ENCODE measurements at places on chromosomes 5 and 9.
A peak's percentile ranks its signal among the peaks of the same experiment; 100 is the strongest.

DNA sequence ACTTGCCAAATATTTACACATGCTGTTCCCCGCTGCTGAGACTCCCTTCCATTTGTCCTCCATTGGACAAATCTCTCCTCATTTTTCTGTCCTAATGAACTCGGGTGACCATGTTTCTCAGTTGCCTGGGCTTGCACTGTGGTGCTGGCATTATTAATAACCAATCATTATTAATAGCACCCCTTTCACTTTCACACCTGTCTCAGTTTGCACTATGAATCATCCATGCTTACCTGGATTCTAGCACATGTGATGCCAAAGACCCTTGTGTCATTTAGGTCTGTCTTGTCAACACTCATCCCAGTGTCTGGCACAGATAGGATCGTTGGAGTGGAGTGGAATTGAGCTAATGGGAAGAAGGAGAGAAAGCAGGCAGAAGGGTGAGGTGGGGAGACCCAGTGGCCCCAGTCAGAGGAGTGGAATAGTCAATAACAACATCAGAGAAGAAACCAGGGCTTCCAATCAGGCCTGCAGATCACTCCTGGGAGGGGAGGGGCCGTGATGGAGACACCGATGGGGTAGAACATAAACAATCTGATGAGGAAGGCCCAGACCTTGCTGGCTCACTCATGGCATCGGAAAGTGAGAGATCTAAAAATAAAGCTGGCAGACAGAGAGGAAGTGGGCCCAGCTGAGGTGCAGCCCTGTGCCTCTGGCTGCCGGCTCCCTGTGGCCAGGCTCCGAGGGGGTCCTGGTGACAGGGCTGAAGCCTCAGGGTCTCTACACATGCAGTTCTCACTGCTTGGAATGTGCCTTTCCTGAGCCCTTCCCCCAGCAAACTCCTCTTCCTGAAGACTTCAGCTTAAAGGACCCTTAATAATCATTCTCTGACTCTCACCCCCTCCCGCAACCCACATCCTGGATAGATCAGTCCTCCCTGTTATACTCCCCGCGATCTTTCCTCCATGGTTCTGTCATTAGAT lies 33.5 kb upstream of the CRB2 start:
- no peak for DNase-seq

DNA sequence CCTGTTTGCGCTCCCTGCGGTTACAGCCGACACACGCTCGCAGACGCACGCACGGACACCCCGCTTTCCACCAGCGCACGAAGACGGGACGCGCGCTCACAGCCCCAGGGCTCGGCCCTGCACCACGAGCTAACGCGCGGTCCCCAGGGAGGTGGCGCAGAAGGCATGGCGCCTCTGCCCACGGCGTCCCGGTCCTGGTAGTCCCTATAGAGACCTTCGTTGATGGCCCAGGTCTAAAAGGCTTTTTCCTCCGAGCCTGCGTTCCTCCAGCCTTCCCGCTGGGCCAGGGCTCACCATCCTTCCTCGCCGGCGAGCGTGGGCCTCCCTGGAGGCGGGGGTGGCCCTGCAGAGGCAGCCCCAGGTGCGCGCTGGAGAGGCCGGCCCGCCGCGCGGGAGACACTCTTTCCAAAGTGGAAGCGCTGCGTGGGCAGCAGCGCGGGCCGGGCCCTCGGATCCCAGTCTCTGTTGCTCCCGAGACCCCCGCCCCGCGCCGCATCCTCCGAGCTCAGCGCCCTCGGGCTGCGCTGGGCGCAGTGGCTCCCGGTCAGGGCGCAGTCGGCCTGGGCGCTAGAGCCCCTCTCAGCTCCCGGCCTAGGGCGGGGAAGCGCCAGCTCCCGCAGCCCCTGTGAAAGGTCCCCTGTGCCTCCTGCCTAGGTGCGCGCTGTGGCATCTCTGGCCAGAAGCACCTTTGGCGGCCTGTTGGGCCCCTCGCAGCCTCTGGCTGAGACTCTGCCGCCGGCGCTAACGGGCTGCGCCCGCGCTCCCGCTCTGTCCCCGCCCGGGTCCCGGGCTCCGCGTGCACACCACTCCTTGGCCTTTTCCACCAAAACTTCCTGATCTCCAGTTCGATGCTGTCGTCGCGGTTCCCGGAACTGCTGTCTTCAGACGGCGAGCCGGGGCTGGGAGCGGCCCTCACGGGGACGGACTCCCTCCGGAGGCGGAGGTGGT lies 31.9 kb upstream of the FANCC start:
- no peak for DNase-seq

DNA sequence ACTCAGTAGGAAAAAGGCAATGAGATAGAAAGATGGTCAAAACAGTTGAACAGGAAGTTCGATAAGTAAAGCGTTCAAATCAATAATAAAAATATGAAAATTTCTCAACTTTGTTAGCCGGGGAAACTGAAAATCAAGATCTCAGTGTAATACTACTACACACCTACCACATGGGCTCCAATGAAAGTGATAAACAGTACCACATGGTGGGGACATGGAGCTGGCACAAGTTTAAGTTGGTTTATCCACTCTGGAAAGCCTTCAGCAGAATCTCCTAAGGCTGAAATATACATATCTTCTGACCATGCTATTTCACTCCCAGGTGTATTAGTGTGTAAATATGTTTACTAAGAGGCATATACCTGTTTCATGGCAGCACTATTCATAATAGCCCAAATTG lies 126.8 kb downstream of the NXNL2 start:
- DNase-seq, result no peak

- no peak for DNase-seq
Measured at GRCh38 chr9:10014889-10015288, 597.9 kb downstream of the PTPRD start.

DNA sequence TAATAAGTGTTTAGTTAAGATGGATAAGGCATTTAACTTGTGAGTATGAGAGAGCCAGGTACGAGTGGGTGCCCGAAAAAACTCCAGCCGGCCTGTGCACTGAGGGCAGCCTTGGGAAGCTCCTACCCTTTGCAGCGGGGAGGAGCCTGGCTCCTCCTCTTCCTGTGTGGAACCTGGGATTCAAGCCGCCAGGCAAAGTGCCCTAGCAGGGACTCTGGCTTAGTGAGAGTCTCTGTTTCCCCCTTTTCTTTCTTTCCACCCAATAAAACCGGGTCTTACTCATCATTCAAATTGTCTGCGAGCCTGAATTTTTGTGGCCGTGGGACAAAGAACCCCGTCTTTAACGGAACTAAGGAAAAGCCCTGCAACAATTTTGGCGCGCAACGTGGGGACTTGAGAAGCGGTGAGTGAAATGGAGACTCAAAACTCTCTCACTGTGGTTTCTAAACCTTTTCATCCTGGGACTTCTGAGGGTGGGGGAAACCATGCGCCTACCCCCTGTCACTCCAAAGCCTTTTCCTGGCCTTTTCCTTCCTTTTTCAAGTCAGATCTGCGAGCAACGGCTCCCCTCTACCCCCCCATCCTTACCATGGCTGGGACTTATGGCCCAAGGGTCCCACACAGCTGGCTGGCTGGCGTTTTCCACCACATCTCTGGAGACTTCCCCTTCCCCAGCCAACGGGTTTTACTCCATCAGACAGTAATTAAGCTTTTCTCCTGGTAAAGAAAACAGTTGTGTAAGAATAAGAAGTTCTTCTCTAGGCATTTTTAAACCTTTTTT lies 535.7 kb upstream of the ACO1 start:
- DNase-seq, result no peak

DNA sequence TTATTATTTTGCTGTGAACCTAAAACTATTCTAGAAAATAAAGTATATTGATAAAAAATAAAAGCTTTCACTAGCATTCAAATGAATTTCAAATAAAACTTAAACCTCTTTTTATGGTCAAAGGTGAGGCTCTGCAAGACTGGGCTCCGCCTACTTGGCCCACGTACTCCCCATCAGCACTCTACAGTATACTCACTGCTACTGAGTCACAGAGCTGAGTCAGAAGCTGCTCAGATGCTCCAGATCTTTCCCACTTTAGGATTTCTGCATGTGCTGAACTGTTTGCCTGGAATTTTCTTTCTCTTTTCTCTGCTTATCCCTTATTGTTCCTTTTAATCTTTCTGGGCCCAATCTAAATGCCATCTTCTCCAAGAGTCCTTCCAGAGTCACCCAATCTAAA lies 331.9 kb upstream of the CCNG1 start:
- DNase-seq, result no peak

DNA sequence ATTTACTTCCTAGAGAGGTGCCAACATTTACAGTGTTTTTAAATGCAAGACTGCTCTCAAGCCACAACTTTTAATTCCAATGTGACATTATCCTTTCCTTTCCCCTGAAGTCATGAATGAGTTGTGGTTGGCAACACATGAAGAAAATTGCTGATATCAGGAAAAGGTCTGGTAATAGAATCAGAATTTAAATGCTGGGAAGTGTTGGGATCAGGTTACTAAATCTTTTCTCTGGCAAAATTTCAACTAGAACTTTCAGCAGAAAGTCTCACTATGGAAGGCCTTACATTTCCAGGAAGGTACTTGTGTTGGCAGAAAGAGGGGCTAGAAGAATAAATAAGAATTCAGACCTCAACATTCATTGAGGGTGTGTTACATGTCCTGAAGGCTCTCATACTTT lies 10.6 kb upstream of the SLC44A1 start:
- DNase-seq, result no peak

GRCh38 chr9:90365666-90366065 lies 277.0 kb downstream of the DIRAS2 start:
- DNase-seq, result no peak

DNA sequence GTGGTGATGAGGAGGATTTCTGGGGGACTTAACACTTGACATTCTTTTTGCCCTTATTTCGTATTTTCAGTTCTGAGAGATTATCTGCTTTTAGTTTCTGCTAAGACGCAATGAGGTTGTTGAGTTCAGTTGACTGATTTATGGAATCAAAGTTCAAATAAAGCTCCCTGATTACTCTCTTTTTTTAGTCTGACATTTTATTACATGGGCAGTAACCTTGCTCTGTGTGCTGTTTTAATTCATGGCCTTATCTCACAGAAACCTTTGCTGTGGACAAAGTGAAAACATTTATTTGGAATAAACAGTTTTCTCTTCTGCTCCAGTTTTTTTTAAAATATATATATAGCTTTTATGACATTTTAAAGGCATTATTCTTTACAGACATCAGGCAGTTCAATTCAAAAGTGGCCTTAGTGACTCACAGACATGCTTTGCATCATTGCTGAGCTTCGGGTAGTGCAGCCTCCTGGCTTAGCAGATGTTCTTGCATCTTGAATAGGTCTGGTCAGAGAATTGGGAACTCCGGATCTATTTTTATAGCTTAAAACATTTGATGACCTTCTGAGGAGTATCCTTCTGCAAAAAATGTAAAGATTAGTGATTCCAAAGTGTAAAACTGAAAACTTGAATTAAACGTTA lies 162.9 kb downstream of the FAM170A start:
- no peak for DNase-seq

- DNase-seq, result no peak
Measured at GRCh38 chr9:5518937-5519319, 8.6 kb downstream of the PDCD1LG2 start.

GRCh38 chr9:124333203-124333579 lies 75.4 kb downstream of the NEK6 start:
- no peak for DNase-seq

DNA sequence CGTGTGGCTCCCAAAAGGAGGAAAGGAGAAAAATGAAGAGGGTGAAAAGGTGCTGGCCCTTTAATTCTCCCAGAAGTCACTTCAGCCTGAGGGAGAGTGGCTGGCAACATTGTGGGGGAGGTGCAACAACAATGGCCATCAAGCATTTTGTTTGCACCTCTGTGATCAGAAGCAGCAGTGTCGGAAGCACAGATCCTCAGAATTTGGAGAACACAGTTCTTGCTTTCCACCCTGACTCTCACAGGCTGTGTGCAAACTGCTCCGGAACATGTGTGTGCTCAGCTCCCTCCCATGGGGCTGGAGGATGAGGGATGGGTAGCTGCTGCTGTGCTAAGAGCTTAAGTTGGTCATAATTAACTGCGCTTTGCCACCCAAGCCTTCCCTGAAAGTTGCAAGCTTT lies 127.1 kb downstream of the DPYSL3 start:
- DNase-seq, result no peak

GRCh38 chr5:93415819-93416218 lies 165.2 kb downstream of the NR2F1-AS1 start:
- no peak for DNase-seq

DNA sequence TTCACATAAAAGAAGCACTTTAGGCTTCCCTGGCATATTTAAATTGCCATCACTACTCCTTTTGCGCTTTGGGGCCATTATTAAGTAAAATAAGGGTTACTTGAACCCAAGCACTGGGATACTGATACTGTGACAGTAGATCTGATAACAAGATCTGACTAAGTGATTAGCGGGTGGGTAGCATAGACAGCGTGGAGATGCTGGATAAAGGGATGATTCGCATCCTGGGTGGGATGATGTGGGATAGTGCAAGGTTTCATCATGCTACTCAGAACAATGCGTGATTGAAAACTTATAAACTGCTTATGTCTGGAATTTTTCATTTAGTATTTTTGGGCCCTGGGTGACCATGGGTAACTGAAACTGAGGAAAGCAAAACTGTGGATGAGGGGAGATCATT lies 75.1 kb downstream of the PTTG1 start:
- no peak for DNase-seq

- peak; percentile 44 for DNase-seq
Measured at GRCh38 chr9:126673689-126674364, 60.1 kb downstream of the LMX1B start.

- no peak for DNase-seq
Measured at GRCh38 chr9:129954868-129955550, 88.0 kb downstream of the FNBP1 start.

DNA sequence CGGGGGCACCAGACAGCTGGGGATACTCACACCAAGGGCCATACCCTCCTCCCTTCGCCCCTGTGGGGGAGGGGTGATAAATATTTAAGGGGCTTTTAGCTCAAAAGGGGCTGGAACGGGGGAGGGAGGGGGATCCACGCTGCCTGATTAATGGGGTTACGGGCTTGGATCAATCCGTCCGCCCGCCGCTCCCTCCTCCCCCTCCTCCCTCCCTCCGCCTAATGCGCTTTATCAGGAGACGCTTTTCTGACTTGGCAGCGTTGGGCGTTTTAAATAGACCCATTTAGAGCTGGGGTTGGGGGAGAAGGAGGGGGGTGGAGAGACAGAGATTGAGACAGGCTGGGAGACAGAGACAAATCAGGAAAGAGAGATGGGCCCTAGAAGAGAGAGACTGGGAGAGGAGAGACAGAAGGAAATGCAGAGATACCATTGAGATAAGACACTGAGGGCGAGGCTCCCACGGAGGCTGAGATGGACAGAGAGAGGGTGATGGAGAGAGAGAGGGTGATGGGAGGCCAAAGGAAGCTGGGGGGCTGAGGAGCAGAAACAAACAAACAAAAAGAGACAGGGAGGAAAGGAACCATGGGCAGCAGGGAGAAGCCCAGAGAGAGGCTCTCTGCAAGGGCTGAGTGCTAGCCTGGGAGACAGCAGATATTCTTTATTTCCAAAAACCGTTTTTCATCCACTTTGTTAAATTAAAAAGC lies 10.3 kb downstream of the CNTFR start:
- no peak for DNase-seq

DNA sequence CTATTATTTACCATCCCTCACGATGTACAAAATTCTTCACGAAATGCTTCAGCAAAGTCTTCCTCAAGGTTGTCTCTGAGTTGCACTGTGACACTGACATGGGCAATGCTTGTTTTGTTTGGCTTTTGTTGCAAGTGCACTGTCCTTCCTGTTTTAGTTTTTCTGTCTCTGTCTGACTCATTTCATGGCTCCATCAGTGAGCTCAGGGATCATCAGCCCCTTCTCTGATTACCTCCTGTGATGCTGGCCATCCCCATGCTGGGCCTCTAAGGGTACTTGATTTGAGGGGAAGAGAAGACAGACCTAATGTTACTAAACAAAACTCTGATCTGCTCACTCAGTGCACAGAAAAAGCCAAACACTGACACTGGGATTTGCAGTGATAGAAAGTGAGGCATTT lies 37.6 kb upstream of the STX17 start:
- DNase-seq, result no peak

- no peak for DNase-seq
Measured at GRCh38 chr9:77561331-77562018, 86.6 kb downstream of the GNA14 start.
